ENCODE measurements at places on chromosomes 5 and 9. TPM values are rescaled to one million over a fixed set of nuclear protein-coding genes. Genes with fewer than 3 reads are reported as not detected.
A peak's percentile ranks its signal among the peaks of the same experiment; 100 is the strongest.

TMC1 gene
- not detected for polyA plus RNA-seq

PAEP gene
- polyA plus RNA-seq: not detected

ARSI gene
- not detected for polyA plus RNA-seq

OLFML2A gene
- polyA plus RNA-seq: 0.16 TPM

ARHGEF28 gene
- polyA plus RNA-seq: not detected

SAXO1 gene
- polyA plus RNA-seq: not detected

GDF9 gene
- polyA plus RNA-seq: not detected

FAM78A gene
- polyA plus RNA-seq: 8.7 TPM

RASGRF2 gene
- not detected for polyA plus RNA-seq

GPR21 gene
- polyA plus RNA-seq: not detected

NR6A1 gene
- polyA plus RNA-seq: 0.08 TPM

PLEKHG4B gene
- polyA plus RNA-seq: not detected

DNA sequence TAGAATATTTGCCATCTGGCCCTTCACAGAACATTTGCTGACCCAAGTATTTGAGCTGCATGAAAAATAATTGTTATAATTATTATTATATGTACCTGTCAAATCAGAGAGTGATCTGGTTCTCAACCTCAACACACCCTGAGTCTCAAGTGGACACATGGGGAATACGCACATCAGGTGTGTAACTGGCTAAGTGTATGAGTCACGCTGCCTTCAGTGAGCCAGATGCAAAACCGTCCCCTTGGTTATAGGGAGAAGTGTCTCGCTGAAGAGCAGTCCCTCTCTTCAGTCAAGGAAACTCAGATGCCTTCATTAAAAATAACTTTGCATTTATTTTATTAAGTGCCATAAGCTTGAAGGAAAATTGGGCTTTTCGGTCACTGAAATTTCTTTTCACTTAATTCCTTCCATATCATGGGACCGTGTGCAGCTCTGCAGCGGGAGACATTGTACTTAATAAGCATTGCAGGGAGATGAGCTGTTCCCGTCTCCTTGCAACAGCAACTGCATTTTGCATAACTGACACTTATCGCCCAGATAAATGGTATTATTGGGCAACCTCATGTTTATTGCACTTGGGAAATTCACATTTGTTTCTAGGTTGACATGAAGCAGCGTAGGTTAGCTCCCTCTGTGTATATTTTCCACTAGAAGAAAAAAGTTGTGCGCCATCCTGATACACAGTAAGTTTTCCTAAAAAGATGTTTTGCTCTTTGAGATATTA, 512.3 kb upstream of the DAP start:
- H3K27ac ChIP-seq: no peak overlapping the region
- H3K4me3 ChIP-seq: no peak overlapping the region
- no peaks in the 10 kb centered on the region for H3K27me3 ChIP-seq
- no peak for DNase-seq
- no peaks in the 10 kb centered on the region for H3K36me3 ChIP-seq

DNA sequence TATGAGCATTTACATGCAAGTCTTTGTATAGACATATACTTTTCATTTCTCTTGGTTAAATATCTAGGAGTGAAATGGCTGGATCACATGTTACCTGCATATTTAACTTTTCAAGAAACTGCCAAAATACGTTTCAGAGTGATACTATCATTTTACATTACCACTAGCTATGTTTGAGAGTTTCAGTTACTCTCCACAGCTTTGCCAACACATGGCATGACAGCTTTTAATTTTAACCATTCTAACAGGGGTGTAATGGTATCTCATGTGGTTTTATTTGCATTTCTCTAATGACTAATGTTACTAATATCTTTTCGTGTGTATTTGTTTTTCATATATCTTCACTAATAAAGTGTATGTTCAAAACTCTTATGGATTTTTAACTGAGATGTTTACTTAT, 99.8 kb downstream of the DTWD2 start:
- no peak for DNase-seq
- H3K27ac ChIP-seq: no peak overlapping the region
- H3K4me3 ChIP-seq: no peak overlapping the region
- peaks cover 7% of the 10 kb centered on the region for H3K36me3 ChIP-seq

DNA sequence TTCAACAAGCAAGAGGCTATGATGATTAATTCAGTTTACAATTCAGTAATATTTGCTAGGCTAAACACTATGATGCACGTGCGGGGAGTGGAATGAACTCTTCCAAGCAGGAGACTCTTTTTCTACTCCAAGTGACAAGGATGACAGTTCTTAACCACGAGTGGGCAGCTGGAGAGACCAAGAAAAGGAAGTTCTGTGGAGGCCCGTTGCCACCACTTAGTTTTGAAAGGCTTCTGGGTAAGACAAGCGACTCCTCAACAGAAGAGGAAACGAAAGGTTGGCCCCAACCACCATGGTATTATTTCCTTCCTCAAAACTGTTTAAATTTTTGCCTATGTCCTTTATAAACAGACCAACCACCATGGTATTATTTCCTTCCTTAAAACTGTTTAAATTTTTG, 2.8 kb downstream of the DCAF12 start:
- H3K4me1 ChIP-seq: peaks cover 50% of the 10 kb centered on the region
- peaks cover 57% of the 10 kb centered on the region for H3K27me3 ChIP-seq
- H3K4me3 ChIP-seq: no peak overlapping the region
- peak; percentile 86 for DNase-seq
- H3K27ac ChIP-seq: no peak overlapping the region
- H3K36me3 ChIP-seq: no peaks in the 10 kb centered on the region

GRCh38 chr9:22683700-22684075, 237.1 kb downstream of the DMRTA1 start:
- H3K36me3 ChIP-seq: no peaks in the 10 kb centered on the region
- no peak for DNase-seq
- no peak overlapping the region for H3K27ac ChIP-seq
- no peaks in the 10 kb centered on the region for H3K4me1 ChIP-seq
- H3K4me3 ChIP-seq: no peak overlapping the region

DNA sequence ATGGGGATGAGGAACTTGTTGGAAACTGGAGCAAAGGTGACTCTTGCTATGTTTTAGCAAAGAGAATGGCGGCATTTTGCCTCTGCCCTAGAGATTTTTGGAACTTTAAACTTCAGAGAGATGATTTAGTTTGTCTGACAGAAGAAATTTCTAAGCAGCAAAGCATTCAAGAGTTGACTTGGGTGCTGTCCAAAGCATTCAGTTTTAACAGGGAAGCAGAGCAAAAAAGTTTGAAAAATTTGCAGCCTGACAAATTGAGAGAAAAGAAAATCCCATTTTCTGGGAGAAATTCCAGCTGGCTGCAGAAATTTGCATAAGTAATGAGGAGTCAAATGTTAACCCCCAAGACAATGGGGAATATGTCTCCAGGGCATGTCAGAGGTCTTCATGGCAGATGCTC, 682.3 kb upstream of the ST8SIA4 start:
- H3K4me3 ChIP-seq: no peak overlapping the region
- no peaks in the 10 kb centered on the region for H3K36me3 ChIP-seq
- no peaks in the 10 kb centered on the region for H3K4me1 ChIP-seq
- no peak overlapping the region for H3K27ac ChIP-seq
- no peak for DNase-seq

DNA sequence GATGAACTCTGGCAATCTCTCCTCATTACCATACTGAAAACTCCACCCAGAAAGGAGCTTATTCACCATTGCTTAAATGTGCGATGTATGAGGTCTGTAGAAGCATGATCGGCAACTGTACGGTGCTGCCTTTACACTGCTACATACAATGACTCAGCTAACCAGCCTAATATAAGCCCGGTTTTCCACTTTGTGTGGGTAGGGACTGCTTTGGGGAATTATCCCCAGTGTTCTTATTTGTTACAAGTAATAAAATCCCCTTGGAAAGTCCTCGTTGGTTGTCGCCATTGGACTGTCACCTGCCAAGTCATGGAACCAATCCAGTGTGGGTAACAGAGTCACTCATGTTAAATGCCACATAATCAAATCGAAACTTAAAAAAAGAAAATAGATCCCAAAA, 23.5 kb upstream of the TENT2 start:
- no peak overlapping the region for H3K4me3 ChIP-seq
- H3K27ac ChIP-seq: no peak overlapping the region

GRCh38 chr9:4293293-4293941, 6.5 kb downstream of the GLIS3 start:
- no peak for DNase-seq
- H3K27ac ChIP-seq: no peak overlapping the region
- H3K4me1 ChIP-seq: peaks cover 4% of the 10 kb centered on the region
- no peak overlapping the region for H3K4me3 ChIP-seq
- H3K36me3 ChIP-seq: no peaks in the 10 kb centered on the region

DNA sequence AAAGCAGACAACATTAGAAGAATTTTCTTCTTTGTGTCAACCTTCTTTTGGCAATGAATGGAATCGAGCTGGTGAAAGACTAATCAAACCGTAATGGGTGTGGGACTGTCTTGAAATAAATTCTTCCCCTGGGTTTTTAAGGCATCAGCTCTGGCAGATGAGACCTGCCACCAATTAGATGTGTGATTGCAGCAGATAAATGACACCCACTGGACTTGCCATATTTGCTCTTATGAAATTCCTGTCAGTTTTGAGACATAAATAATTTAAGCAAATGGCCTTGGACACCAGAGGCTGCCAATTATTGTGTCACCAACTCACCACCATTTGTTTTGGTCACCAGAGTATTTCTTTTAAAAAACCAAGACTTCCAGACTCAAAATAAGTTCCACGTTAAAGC, 135.9 kb upstream of the RGMB start:
- H3K36me3 ChIP-seq: no peaks in the 10 kb centered on the region
- H3K4me3 ChIP-seq: no peak overlapping the region
- no peak overlapping the region for H3K27ac ChIP-seq
- H3K27me3 ChIP-seq: peaks cover 3% of the 10 kb centered on the region
- no peak for DNase-seq

- H3K4me3 ChIP-seq: no peak overlapping the region
- peaks cover 4% of the 10 kb centered on the region for H3K27me3 ChIP-seq
- H3K36me3 ChIP-seq: no peaks in the 10 kb centered on the region
- peaks cover 46% of the 10 kb centered on the region for H3K4me1 ChIP-seq
- peak; percentile 64 for DNase-seq
These were observed 1.3 kb upstream of the ZNF366 start for GRCh38 chr5:72508241-72509170.

DNA sequence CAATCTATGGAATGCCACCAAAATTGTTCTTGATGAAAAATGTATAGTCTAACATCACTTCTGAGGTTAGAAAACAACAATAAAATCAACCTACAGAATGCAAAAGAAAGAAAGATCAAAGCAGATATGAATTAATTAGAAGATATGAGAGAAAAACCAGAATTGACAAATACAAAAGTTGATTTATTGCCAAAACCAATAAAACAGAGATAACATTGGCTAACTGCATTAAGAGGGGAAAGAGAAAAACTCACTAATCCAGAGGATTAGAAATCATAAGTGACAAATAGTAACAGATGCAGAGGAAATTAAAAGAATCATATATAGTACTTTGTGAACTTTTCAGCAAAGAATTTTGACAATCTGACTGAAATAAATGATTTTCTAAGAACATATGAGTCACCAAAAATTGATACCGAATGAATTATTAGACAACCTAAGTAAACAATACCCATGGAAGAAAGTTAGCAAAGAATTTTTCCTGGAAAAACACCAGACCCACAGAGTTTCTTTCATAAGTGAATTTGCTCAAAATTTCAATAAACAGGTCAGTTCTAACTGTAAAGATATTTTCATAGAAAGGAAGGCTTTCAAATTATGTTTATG, 167.7 kb downstream of the AOPEP start:
- H3K27me3 ChIP-seq: no peaks in the 10 kb centered on the region
- no peak overlapping the region for H3K4me3 ChIP-seq
- no peak for DNase-seq
- peaks cover 4% of the 10 kb centered on the region for H3K4me1 ChIP-seq

- H3K4me3 ChIP-seq: no peak overlapping the region
- peaks cover 19% of the 10 kb centered on the region for H3K36me3 ChIP-seq
- no peak for DNase-seq
- H3K27ac ChIP-seq: no peak overlapping the region
- peaks cover 6% of the 10 kb centered on the region for H3K4me1 ChIP-seq
These were observed 166.4 kb upstream of the OTULINL start for GRCh38 chr5:14415024-14415697.

DNA sequence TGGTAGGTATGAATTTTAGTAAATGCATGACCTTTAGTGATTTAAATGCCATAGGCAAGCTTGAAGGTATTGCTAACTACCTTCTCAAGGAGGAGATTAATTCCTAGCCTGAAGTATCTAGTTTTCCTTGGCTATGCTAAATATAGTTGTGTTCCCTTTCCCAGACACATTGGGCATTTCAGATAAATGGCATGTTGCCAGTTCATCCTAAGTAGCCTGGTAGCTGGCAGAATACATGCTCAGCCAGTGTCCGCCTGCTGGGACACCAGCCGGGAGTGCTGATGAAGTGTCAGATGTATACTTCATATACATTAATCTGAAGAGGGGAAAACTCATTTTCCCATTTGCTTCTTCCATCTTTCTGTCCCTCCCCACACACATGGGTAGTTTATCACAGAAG, 196.9 kb downstream of the MAST4 start:
- no peaks in the 10 kb centered on the region for H3K27me3 ChIP-seq
- no peaks in the 10 kb centered on the region for H3K36me3 ChIP-seq
- no peak overlapping the region for H3K4me3 ChIP-seq
- no peak overlapping the region for H3K27ac ChIP-seq
- no peaks in the 10 kb centered on the region for H3K4me1 ChIP-seq

GRCh38 chr5:67215519-67216471, 19.2 kb upstream of the CD180 start:
- no peaks in the 10 kb centered on the region for H3K27me3 ChIP-seq
- peak; percentile 86 for DNase-seq

DNA sequence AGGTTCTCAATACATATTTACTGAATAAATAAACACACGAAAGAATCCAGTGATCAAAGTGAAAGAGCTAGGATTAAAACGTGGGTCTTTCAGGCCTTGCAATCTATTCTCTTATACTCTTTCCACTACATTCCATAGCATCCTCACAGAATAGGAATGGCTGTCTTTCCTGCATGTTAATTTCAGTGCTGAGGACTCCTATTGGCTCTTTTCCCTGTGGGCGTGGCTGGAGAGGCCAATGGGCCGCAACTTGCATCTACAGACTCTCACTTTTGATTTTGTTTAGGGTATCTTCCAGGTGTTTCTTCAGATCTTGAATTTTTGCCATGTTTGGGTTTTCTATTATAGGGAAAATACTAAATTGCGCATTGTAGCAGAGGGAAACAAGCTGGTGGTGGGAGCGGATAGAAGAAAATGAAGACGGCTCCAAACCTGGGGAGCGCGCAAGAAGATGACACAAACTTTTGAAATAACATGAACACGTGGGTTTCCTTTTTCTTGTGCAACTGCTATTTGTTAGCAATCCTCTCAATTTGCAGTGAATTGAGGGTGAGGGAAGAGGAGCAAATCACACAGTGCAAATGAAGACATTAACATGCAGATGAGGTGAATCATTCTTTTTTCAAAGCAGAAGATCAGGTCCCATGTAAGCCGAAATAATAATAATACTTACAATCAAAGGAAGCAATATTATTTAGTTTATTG, 93.9 kb downstream of the GCNT1 start:
- H3K27me3 ChIP-seq: no peaks in the 10 kb centered on the region
- no peak overlapping the region for H3K4me3 ChIP-seq
- H3K27ac ChIP-seq: peak overlapping the region; percentile 3
- H3K4me1 ChIP-seq: peaks cover under 1% of the 10 kb centered on the region
- no peaks in the 10 kb centered on the region for H3K36me3 ChIP-seq

GRCh38 chr5:10555277-10555684, 8.6 kb upstream of the ANKRD33B start:
- no peak overlapping the region for H3K4me3 ChIP-seq
- no peaks in the 10 kb centered on the region for H3K36me3 ChIP-seq
- peaks cover 53% of the 10 kb centered on the region for H3K4me1 ChIP-seq
- no peak overlapping the region for H3K27ac ChIP-seq
- no peaks in the 10 kb centered on the region for H3K27me3 ChIP-seq
